Right lung (tissue), 10 donors: ENCODE measurements at places on chromosomes 16 and 17.

- DNase-seq = no peak
These were observed 6.2 kb downstream of the PRCD start for GRCh38 chr17:76545918-76546555.

GRCh38 chr17:63925615-63926014 lies 6.5 kb downstream of the CD79B start:
- DNase-seq = no peak

DNA sequence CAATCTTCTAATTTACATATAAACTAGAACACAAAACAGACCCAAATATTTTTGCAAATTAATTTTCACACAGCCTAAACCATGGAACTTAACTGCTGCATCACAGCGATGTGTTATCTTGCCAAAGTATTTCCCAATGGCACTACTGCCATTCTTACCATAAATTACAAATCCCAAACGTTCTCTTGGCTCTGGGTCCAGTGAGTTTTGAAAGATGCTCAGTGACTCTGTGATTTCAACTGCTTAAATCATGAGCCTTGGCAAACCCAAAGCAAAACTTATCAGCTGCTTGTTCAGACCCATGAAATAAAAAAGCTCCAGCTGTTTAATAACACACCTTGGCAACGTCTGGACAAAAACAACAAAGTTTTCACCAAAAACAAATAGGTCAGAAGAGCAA lies 223.0 kb downstream of the CA10 start:
- no peak for DNase-seq

DNA sequence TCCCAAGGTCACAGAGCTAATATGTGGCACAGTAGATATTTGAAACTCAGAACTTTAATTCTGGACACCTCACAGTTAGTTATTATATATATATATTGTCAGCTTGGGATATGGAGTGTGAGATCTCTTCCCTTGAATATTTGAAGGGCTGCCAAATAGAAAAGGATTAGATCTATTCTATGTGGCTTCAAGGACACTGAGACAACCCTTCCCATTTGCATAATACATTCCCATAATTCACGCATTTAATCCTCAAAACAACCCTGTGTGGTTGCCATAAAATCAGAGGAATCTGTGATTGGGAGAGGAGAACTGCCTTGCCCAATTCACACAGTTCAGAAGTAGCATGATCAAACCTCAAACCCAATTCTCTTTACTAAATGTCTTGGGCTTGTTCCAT lies 365.8 kb upstream of the DYNLRB2 start:
- no peak for DNase-seq

GRCh38 chr17:40086150-40087044 lies 14.0 kb downstream of the NR1D1 start:
- DNase-seq = no peak
